Stimulated activated CD4-positive, alpha-beta T cell treated with anti-CD3 and anti-CD28 coated beads, Interleukin-15, amount 100 ng/mL, for 24 hours (primary cell): ENCODE measurements at places on chromosomes 13 and 19.

- no peak for DNase-seq
Measured at GRCh38 chr19:27860309-27860934, 1352.5 kb downstream of the UQCRFS1 start.

- no peak for DNase-seq
Measured at GRCh38 chr13:39862900-39863299, 207.4 kb downstream of the COG6 start.

- no peak for DNase-seq
Measured at GRCh38 chr13:40618581-40619478, 47.6 kb downstream of the FOXO1 start.

- peak; percentile 88 for DNase-seq
Measured at GRCh38 chr19:53537521-53538377, at the start of gene ZNF331. Gene ZNF331 (plus strand): TSS chr19:53538145. CDS start chr19:53569377, 31,232 bp downstream.

GRCh38 chr13:68490594-68490993, 1260.5 kb upstream of the PCDH9 start:
- DNase-seq: no peak

GRCh38 chr19:56217039-56217949, 15.2 kb downstream of the ZSCAN5C start:
- DNase-seq: peak; percentile 3

DNA sequence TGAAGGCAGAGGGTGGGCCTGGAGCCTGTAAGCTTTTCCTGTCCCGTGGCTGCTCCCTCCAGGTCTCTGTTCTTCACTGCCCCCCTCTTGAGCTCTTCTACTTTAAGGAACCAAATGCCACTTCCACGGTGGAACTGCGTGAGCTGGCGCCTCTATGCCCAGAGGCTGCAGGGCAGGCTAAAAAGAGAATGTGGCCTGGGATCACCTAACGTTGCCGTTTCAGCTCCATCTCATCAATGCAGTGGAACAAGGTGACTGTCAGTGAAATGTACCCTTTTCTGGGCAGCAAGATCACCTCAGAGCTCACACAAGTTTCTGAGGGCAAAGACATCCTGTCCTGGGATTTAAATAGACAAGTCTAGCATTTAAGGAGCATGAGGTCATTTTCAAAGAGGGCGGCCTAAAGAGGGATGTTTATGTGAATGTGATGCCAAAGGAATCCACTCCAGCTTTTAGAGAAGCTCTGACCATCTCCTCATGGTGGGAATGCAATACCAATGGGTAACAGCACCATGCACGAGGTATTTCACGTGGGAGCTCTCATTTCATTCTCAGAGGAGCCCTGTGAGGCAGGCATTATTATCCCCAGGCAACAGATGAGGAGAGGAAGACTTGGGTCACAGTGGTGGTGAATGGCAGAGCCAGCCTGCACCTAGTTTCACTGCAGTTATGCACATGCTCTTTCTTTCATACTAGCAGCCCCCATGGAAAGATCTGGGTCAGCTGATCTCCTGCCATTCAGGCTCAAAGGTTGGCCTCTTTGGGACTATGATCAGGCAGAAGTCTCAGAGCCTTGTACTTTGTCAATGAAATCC, 39.3 kb downstream of the RGCC start:
- DNase-seq: no peak

DNA sequence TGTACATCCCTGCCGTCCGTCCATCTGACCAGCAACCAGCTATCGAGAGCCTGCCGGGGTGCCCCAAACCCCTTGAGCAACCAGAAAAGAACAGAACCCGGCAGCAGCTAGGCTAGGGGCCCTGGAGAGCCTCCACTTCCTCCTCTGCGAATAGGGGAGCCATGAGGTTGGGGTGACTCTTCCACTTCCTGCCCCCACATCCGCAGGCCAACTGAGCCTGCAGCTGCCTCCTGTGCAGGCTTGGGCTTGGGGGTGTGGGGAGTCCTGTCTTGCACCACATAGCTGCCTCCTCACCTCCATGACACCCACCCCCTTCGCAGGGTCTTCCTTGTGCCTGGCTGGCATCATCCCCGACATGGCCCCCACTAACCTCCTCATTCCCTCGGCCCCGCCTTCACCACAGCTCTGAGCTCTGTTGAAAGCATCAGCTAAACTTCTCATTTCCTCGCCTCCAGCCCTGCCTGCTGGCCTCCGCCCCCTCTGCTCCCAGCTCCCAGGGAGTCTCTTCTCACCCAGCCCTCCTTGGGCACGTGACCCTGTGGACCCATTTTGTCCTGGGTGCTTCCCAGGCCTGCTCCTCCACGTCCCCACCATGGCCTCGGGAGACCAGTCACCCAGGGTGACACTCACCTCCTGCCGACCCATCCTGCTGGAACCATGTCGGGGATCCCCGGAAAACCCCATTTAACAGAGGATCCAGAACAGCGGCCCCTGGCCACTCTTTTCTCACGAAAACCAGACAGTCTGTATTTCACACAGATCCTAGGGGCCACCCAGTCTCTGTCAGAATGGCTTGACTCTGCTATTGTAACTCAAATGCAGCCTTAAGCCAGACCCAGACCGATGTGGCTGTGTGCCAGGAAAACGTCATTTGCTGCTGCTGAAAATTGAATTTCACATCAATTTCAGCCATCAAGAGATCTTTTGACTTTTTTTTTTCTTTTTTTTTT, 50.4 kb downstream of the MYO9B start:
- DNase-seq: peak; percentile 74

DNA sequence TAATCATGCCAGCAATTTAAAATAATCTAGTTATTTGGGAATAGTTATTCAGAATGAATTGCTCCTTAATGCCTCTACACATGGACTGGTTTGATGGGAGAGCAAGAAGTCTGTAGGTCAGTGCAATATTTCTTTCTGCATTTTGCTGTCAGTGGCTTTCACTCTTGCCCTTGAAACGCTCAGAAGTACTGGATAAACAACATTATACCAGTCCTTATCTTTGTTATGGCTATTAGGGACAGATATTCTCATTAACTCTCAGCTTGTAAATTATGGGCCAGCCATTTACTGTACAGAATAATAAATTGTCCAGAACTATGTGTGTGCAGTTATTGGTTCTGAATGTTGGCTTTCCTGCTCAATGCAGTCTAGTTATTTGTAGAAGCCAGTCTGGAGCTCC, 224.4 kb downstream of the OXGR1 start:
- no peak for DNase-seq

DNA sequence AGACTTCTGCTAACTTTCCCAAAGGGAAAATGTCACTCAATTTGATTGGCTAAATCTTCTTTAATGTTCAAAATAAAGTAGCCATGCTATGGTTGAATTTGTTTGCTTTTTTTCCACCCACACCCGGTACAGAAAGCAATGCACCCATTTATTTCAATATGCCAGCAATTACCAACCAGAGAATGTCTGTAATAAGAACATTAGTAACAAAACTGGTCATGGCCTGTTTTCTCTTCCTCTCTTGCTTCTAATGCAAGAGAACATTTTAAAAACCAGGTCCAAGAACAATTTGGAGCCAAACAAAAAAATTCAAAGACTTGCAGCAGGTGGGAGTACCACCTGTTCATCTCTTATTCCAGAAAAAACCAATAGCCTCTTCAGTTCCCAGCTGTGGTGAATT, 1108.8 kb upstream of the PCDH20 start:
- no peak for DNase-seq

DNA sequence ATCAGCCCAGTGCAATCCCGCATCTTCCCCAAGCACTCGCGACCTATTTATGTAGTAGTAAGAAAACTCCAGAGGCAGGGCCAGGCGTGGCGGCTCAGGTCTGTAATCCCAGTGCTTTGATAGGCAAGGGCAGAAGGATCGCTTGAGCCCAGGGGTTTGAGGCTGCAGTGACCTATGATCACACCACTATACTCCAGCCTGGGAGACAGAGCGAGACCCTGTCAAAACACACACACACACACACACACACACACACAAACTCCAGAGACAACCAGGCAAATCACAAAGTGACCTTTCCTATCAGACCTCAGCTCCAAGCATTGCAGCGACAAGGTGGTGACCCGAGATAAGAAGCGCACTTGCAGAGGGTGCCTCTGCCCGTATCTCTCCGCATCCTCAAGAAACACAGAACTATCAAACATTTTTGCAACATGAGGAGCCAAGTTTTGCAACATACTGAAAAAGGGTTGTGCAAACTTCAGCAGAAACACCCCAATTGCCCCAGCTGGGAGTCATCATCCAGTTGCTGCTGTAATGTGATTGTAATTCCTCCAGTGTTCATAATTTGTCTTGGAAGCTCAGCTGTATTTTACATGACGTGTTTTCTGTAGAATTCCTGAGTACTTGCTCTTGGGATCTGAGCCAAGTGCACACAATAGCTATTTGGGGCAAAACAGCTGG, 8.7 kb upstream of the KLF2 start:
- DNase-seq: no peak
